ENCODE measurements at places on chromosomes 1 and 21. TPM values are rescaled to one million over a fixed set of nuclear protein-coding genes. Genes with fewer than 3 reads are reported as not detected.
A peak's percentile ranks its signal among the peaks of the same experiment; 100 is the strongest.

GRCh38 chr21:17527240-17527639, 14.4 kb downstream of the CXADR start:
- no peaks in the 10 kb centered on the region for H3K36me3 ChIP-seq
- H3K27me3 ChIP-seq = no peaks in the 10 kb centered on the region
- H3K27ac ChIP-seq = no peak overlapping the region

XPR1 gene
- polyA plus RNA-seq = 11.5 TPM

DNA sequence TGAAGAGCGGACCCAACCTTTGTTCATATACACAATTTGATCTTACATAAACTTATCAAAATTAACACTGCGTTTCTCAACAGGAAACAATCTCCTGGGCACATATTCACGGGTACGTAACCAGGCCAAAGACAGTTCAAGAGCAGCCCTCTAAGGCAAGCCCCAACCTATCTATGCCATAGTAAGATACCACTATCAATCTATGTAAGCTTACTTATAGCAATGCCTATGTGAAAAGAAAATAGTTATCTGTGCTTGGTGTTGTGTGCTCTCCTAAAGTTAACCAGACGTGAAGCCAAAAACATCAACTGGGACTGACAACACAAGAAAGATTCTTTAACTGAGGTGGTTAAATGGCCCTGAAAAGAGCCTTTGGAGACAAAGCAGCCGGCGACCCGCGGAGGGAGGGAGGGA, 49.4 kb upstream of the BOLA1 start:
- peak overlapping the region; percentile 65 for H3K4me3 ChIP-seq
- H3K27me3 ChIP-seq = no peaks in the 10 kb centered on the region
- H3K4me1 ChIP-seq = peaks cover 35% of the 10 kb centered on the region
- H3K27ac ChIP-seq = peak overlapping the region; percentile 90
- H3K36me3 ChIP-seq = peaks cover 18% of the 10 kb centered on the region

- H3K4me1 ChIP-seq = peaks cover 5% of the 10 kb centered on the region
- no peaks in the 10 kb centered on the region for H3K27me3 ChIP-seq
- H3K36me3 ChIP-seq = no peaks in the 10 kb centered on the region
- no peak overlapping the region for H3K4me3 ChIP-seq
- no peak for DNase-seq
These were observed 11.4 kb upstream of the CLDN14 start for GRCh38 chr21:36491209-36491910.
